Hepatocyte (in vitro differentiated cells): ENCODE measurements at places on chromosomes 1 and 21. TPM values are rescaled to one million over a fixed set of nuclear protein-coding genes. Genes with fewer than 3 reads are reported as not detected.

LCE1A gene
- polyA plus RNA-seq, result not detected in 2 replicates

APCS gene
- 0.68 and 4.0 TPM in 2 replicates for polyA plus RNA-seq

CD1E gene
- polyA plus RNA-seq, result not detected in 2 replicates

- H3K27me3 ChIP-seq, result no peaks in the 10 kb centered on the region
- H3K36me3 ChIP-seq, result no peaks in the 10 kb centered on the region
- H3K27ac ChIP-seq, result no peak overlapping the region
- peak; percentile 86 for DNase-seq
- no peaks in the 10 kb centered on the region for H3K4me1 ChIP-seq
These were observed 3.3 kb upstream of the CNR2 start for GRCh38 chr1:23916209-23917131.

DNA sequence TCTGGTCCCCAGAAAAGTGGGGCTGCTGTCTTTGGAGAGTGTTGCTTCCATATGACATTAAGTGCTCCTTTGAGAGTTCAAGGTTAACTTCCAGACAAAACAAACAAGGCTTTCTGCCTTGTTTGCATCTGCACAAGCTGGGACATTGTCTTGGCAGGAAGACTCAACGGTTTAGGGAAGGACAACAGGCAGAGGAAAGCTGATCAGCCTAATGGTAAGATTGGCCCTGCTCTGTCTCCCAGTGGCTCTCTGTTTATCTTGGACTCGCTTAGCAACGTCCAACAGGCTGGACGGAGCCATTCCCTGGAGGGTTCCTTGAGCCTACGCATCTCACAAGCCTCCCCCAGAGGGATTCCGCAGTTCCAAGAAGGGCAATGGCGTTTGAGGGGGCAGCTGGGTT lies 62.2 kb upstream of the SLC44A3 start:
- DNase-seq, result no peak
- peaks cover 25% of the 10 kb centered on the region for H3K4me1 ChIP-seq
- no peak overlapping the region for H3K4me3 ChIP-seq
- H3K27me3 ChIP-seq, result no peaks in the 10 kb centered on the region

DNA sequence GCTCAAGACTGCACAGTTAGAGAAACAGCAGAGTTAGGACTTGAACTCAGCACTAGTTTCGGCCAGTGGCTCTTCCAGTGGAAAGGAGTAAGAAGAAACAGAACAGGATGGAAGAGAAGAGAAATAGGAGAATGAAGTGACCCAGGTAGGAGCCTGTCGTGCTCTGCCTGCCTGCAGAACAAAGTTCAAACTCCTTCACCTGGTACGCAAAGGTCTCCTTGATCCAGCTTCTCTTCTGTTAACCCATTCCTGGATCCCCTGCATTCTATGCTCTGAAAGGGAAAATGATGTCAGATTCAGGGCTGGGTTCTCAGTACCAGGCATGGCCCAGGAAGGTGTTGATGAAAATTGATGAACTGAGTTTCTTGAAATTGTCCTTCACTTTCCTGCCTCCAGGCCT lies 3.9 kb downstream of the FAM229A start:
- no peaks in the 10 kb centered on the region for H3K36me3 ChIP-seq
- no peak overlapping the region for H3K4me3 ChIP-seq
- no peak for DNase-seq
- H3K4me1 ChIP-seq, result peaks cover 18% of the 10 kb centered on the region
- H3K27me3 ChIP-seq, result no peaks in the 10 kb centered on the region
